SK-N-DZ (cell line): ENCODE measurements at places on chromosomes 5 and 9.
A peak's percentile ranks its signal among the peaks of the same experiment; 100 is the strongest.

DNA sequence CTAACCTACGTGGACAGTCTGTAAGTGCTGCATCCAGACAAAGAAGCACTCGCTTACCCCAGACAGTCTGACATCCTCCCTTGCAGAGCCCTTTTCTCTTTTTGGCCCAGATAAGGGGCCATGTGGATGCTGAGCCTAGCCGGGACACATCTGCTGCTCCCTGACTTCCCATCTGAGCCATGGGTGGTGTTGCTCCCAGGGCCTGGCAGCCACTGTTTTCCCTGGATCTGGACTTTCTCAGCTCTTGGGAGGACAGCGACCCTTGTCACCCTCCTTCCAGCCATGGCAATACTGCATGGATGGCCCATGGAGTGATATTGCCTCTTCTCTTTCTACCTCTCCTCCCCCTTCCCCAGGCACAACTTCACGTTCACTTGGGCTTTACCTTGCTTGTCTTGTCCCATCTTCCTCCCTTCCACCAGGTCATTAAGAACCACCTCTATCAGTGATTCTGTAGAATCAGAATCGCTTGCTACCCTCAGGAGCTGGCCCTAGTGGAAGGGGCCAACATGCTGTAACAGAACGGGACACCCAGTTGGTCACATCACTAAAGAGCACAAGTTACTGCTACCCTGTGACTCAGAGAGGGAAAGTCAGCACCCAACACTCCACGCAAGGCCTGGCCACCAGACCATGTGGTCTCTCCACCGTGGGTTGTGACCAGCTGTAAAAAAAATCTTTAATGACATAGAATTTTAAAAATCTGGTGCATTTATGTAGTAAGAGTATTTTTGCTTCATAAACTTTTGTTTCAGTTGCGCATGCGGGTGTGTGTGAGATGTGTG lies 4.4 kb downstream of the NEURL1B start:
- no peak for DNase-seq

GRCh38 chr5:136159457-136159856 lies 26.8 kb downstream of the SMAD5 start:
- DNase-seq: no peak

DNA sequence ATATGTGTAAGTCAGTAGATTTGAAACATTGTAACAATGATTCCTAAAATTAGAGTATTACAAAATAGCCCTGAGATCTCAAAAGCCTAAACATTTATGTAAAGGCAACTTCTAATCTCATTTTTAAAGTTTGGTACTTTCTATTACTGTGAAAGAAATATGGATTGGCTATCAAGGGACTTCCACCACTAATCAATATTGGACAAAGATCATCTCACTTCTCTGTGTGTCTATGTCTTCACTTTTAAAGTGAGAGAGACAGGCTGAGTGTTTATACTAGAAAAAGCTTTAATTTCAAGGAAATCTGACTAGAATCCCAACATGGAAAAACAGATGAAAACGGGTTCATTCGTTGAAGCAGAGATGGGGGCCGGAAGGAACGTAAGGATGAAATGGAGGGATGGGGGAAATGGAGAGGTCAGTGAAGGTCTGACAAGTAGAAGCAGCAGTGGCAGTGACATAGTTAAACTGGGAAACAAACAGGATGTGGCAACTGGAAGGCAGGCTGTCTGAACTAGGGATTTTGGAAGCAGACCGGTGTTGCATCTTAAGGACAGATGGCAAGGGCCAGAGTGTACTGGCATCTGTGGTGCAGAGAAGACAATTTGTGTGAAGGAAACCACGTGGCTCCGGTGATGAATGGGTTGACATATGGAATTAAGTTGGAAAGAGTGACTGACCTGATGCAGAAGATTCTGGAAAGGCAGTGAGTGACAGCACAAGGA lies 60.8 kb downstream of the PDE4D start:
- no peak for DNase-seq

GRCh38 chr5:38258319-38259061 lies at the start of gene EGFLAM:
EGFLAM (plus strand) TSS chr5:38258559; CDS start chr5:38258755, 196 bp downstream.
- DNase-seq: peak; percentile 34

- DNase-seq: no peak
These were observed 13.5 kb downstream of the ABCA1 start for GRCh38 chr9:104914466-104914865.

- no peak for DNase-seq
These were observed 52.1 kb downstream of the SEMA6A start for GRCh38 chr5:116522356-116523136.

GRCh38 chr9:135144581-135145170 lies 57.2 kb downstream of the OLFM1 start:
- no peak for DNase-seq

DNA sequence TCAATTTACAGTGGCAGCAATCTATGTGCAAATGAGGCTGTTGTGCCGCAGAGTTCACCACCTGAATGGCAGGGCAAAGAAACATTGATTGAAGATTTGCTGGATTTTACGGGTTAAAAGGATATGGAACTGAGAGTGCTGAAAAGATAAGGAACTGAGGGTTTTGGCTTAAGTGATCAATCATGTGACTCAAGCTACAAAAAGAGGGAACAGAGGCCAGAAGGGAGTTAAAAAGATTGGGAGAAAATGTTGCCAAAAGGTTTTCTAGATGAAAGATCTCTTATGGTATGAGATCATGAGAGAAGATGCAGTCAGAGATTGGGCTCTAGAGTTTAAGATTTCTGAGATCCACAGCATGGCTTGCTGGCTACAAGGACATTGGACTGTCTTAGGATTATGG lies 7.9 kb upstream of the RIMOC1 start:
- DNase-seq: no peak

DNA sequence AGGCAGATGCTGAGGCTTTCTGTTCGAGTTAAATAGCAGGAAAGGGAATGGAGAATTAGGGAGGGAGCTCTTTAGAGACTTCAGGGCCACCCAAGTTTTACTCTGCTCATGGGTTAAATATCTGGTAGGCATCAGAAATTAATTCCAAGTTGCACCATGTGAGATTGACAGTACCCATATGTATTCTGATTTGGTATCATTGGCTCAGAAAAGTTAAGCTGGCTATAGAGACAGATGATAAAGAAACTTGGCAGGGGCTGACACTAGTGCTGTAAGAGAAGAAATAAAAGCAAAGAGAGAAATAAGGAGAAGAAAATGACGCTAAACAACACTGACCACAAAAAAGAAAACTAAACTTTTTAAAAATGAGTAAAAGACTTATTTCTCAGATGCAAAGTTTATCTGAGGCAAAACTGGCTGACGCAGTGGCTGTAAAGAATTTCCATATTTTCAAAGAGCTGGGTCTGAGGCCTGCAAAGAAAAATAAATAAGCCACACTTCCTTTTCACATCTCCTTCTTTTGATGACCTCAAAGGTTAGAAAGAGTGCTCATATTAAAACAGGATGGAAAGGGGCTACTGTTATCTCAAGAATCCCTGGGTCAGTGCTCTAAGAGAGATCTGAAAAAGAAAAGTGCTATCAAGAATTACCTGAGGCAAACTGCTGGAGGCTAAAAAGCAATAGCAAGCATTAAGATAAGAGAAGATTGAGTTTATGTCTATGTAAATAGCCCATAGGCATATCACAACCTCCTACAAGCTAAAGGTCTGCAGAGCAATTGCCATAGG lies 399.0 kb upstream of the MEF2C start:
- DNase-seq: no peak

DNA sequence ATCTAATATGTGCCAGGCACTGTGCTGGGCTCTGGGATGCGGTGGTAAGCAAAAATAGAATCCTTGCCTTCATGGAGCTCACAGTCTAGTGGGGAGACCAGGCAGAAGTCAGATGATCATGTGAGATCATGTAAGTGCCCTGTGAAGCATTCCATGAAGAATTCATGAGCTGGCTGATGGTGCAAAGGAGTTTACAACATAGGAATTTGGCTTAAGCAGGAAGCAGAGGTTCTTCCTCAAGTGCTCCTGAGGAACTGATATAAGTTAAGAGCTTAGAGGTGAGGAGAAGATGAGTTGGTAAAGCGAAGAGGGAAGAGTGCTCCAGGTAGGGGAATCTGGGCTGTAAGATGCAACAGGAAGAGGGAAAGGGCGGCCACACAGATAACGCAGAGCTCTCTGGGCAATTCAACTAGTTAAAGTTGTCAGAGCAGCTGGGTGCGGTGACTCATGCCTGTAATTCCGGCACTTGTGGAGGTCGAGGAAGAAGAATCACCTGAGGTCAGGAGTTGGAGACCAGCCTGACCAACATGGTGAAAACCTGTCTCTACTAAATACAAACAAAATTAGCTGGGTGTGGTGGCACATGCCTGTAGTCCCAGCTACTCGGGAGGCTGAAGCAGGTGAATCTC lies 78.5 kb upstream of the SPATA31D4 start:
- DNase-seq: no peak

DNA sequence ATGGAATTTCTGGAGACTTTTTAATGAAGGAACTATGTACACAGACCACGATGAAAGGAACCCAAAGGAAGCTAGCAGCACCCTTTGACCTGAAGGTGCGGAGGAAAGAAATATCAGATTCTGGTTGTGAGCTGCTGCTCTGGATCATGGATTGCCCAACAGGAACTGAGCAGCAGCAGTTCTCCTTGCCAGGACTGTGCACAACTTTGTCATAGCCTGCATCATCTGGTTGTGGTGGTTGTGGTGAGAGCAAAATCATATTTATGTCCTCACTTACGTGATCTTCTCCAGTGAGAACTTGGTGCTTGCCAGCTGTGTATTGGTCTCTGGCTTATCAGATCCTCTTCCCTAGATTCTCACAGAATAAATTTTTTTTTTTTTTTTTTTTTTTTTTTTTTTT lies 70.7 kb upstream of the LPAR1 start:
- no peak for DNase-seq

GRCh38 chr5:98258939-98259338 lies 514.5 kb upstream of the RGMB start:
- DNase-seq: no peak

GRCh38 chr9:106400950-106401349 lies 462.0 kb upstream of the ZNF462 start:
- no peak for DNase-seq

DNA sequence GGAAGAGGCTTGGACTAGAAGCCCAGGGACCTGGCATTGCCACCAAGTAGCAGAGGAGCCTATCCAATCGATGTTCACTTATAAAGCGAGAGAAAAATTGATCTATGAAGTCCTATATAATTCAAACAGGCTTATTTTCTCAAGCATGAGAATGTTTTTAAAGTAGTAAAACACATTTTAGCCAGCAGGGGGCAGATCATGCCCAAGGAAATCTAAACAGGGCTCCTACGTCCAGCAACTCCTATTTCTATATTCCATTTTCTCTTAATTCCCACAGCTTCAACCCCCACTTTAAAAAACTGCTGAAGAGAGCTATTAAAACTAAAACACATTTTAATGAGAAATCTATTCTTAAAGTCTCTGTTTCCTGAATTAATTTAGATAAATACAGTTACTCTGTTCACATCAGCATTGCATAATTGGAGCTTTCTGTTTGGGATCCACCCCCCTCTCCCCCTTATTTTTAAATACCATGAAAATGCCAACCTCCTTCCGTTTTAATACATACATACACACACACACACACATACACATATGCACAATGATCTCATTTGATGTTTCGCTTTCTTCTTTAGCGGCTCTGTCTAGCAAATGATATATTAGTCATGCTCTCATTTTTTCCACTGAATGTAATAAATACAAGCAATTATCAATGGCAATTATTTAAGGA lies 144.9 kb downstream of the MYO10 start:
- peak; percentile 46 for DNase-seq

GRCh38 chr9:76431601-76432000 lies 27.4 kb upstream of the GCNT1 start:
- no peak for DNase-seq

- no peak for DNase-seq
These were observed 352.3 kb downstream of the SLCO4C1 start for GRCh38 chr5:101943784-101944183.

DNA sequence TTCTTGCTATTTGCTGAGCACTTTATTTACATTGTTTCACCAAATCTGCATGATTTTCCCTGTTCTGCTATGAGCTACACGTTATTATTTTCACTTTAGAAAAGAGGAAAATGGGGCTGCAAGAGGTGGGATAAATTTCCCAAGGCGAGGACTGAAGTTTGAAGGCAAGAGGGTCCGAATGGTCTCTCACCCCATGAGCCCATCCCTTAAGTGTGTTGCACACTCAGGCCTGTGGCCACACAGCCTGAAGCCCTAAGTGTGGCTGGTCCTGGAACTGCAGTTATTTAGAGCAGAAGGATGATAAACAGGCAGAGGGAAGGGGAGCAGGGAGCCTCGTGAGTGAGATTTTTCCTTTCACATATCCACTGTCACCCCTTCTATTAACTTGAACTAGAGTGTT lies 7.8 kb downstream of the PDE8B start:
- peak; percentile 13 for DNase-seq

- no peak for DNase-seq
These were observed 13.8 kb upstream of the CLIC3 start for GRCh38 chr9:137009938-137010732.

DNA sequence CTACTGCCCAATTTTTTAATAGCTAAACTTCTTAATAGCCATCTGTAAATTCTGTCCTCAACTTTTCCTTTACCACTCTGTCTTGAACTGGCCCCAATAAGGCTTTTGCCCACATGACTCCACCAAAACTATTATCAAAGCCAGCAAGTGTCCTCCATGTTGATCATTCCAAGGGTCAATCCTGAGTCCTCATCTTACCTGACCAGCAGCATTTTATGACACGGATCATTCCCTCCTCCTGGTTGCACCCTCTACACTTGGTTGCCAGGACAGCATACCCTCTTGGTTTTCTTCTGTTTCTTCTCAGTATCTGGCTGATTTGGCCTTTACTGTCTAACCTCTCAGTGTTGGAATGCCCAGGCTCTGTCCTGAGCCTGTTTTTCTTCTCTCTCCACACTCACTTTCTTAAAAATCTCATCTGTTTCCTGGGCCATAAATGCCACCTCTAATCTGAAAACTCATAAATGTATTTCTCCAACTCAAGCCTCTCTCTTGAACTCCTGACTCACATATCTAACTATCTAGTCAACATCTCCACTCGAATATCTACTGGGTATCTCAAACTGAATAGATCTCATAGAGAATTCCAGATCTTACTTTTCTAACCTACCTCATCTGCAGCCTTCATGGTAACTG lies 40.0 kb upstream of the CDC42SE2 start:
- no peak for DNase-seq

DNA sequence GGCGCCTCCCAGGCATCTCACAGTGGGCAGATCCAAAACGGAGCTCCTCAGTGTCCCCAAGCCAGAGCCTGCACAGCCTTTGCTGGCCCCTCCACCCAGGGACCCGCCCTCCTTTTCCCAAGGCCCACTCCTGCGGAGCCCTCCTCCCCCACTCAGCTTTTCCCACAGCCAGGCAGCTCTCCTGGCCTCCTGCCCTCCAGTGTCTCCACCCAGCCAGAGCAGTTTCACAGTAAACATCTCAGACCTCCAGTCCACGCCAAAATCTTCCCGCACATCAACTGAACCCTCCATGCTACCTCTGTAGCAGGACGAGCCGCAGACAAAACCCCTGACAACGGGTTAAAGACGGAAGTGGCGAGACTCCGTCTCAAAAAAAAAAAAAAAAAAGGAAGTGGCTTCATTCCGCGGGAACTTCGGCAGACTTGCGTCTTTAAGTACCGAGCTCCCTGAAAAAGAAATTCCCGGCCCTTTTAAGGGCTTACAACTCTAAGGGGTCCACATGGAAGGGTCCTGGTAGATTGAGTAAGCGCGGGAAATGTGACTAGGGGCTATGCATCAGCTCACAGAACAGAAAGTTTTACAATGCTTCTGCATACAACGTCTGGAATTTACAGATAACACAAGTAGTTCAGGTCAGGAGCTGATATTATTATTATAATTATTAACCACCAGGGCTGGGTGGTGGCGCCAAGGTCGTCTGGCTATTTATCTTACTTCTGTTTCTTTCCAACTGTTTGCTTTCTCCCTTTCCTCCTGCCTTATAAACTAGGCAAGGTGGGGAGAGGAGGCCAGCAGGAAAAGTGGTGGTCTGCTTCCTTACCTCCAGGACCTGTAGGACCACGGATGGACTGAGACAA lies 11.4 kb upstream of the GRIN1 start:
- no peak for DNase-seq
